Activated naive CD4-positive, alpha-beta T cell treated with Interleukin-2 at 50 U/mL for 16 hours (primary cell): ENCODE measurements at places on chromosomes 2 and 18.

- DNase-seq: no peak
Measured at GRCh38 chr2:44638649-44639048, 276.9 kb downstream of the CAMKMT start.

DNA sequence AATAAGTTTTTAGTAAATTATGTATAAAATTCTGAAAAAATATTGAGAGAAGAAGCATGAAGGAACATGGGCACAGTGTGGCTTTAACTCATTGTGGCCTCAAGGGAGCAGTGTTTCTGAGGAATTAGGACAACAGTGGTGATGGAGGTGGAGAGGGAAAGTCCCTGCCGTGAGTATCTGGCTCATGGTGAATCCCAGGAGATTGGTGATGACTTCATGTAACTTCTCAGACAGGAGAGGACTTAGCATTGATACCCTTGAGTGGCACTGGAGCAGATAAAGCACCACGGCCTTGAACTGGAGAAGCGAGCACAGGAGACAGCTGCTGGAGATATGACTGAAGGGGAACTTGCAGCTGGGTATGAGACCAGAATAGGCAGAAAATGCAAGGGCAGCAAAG, 35.0 kb upstream of the LRP1B start:
- no peak for DNase-seq

DNA sequence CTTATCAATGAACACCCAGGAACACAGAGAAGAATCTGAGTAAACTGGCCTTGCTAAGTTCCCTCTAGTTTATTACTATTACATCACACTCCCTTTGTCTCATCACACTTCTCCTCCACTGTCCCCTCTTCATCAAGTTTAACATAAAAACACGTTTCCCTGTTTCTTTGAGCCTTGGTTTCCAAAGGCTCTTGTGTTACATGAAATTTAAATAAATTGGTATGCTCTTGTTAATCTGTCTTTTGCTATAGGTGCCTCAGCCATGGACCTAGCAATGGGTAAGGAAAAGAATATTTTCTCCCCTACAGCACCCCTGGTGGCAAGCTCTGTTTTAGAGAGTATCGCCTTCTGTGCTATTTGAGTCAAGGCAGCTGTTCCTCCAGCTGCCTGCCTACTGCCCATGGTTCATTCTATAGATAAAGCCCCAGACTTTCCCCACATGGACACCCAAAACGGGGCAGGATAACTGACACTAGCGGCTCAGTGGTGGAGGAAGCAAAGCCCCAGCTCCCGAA, 31.8 kb downstream of the TGIF1 start:
- DNase-seq: peak; percentile 16

DNA sequence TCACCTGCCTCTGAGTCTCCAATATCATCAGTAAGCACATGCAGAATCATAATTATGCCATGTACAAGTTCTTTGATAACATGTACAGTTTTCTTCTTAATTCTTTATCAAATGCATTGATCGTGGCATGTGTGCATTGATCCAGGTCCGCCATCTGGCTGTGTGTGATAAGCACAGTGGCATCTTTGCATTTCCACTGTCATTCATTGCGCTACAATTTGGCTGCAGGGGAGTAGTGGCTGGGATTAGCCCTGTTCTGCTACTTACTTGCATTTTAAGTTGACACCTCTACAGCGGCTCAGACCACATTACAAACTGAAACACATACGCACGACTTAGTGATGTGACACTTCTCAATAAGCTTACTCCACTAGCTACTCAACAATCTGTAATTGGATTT, 83.6 kb upstream of the OTX1 start:
- no peak for DNase-seq

- DNase-seq: no peak
Measured at GRCh38 chr18:76578571-76579300, 83.7 kb upstream of the ZNF516 start.

DNA sequence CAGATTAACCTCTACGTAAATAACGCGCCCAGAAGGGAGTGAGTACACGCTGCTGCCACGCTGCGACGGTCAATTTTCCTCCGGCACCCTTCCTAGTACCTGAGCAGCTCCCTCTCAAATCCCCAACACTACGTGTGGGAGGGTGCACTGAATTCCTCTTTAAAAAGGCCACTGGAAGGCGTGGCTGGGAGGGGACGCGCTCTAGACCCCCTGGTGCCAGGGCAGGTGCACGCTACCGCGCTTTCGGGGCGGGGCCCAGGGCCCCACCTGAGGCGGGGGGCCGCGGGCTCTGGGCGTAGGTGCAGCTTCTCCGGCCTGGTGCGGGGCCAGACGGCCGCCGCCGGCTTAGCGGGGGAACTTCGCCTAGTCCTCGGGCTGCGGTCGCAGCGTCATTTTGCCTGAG, 668 bp upstream of the ANKRD12 start:
- no peak for DNase-seq

- DNase-seq: no peak
Measured at GRCh38 chr2:107685421-107685986, 141.2 kb upstream of the RGPD4 start.

GRCh38 chr2:36361396-36361795, 5.8 kb downstream of the CRIM1 start:
- DNase-seq: no peak

DNA sequence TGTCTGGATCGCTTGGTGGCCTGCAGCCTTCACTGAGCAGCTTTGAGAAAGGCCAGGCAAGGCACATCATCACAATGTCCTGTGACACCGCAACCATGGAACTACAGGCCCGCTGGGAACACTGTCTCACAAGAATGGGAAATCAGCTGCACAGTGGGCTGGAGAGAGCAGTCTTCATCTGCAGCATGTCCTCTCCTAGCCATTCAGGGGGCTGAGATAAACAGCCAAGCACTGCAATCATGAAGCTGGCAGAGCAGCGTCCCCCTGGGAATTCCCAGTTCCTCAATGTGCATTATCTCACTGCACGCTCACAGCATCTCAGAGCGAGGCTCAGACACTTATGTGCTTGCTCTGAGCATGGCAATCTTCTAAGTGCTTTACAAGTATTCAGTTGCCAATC, 1.9 kb downstream of the CMPK2 start:
- DNase-seq: no peak

DNA sequence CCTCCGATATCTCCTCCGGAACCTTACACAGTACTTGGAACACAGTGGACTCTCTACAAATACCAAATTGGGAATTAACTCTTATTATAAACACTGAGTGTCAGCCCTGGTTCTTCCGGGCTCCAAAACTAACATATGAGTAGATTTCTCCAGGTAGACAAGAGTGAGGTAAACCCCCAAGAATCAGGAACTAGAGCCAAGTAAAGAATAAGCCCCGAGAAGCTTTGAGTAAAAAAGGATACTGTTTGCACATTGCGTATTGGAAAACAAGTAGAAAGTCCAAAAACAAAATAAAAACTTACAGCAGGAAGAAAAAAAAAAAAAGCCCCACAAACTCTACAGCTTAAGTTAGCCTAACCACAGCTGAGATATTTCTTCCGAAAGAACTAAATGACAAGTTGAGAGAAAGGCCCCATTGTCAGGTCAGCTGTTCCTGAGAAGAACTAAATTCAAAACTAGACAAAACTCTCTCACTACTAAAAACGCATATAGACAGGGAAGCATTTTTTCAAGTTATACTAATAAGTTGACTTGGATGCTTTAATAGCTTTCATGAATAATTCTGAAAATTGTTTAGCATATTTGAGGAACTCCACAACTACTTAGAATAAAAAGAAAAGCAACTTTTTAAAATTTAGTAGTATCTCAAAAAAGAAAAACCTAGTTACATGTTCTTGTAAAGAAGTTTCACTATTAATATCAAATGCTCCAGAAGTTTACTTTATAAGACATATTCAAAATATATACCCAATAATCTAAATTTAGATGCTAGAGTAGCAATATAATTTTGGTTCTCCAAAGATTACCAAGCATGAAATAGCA, 4.3 kb upstream of the HAAO start:
- DNase-seq: no peak

- no peak for DNase-seq
Measured at GRCh38 chr2:127676906-127677305, 1.6 kb upstream of the LIMS2 start.

DNA sequence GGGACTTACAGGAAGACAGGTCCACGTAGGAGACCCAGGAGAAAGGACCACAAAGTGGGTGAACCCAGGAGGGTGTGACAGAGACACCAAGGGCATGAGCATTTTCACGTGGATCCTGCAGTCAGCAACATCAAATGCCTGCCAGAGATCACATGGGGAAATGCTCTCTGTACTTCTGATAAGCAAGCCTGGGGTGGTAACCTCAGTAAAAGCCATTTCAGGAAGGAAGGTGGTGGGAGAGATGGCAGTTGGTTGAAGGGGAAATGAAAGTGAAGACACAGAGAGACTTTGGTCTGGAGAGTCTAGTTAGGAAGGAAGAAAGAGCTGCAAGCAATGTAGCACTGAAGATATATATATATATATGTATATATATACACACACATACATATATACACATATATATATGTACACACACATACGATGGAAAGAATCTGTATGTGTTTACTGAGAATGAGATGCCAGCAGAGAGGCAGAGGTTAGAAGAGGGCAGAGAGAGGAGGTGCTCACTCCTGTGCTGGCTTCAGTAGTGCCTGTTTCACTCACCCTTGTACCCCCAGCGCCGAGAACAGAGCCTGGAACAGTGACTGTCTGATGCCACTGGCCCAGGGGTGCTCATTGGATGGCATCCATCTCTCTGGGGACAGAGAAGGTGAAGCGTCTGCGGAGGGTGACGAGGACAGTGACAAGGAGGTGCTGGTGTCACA, 314.9 kb downstream of the AFF3 start:
- no peak for DNase-seq

GRCh38 chr2:234548695-234549420, 52.0 kb upstream of the ARL4C start:
- DNase-seq: no peak

GRCh38 chr2:30649278-30649677, 158.0 kb downstream of the CAPN13 start:
- no peak for DNase-seq

- peak; percentile 4 for DNase-seq
Measured at GRCh38 chr2:37287966-37288365, 36.7 kb downstream of the PRKD3 start.

- no peak for DNase-seq
Measured at GRCh38 chr18:64180171-64180570, 31.3 kb upstream of the LINC00305 start.

- DNase-seq: no peak
Measured at GRCh38 chr2:69556008-69556407, 87.5 kb downstream of the AAK1 start.

- DNase-seq: no peak
Measured at GRCh38 chr2:28694364-28694763, 57.3 kb upstream of the PPP1CB start.

- no peak for DNase-seq
Measured at GRCh38 chr2:71235930-71236587, 9.2 kb upstream of the PAIP2B start.

GRCh38 chr2:178211943-178212342, 17.6 kb downstream of the OSBPL6 start:
- DNase-seq: no peak
